NCI-H146 (cell line): ENCODE measurements at places on chromosomes 5 and 9.

- DNase-seq = no peak
Measured at GRCh38 chr5:77912721-77913120, 136.6 kb upstream of the TBCA start.

DNA sequence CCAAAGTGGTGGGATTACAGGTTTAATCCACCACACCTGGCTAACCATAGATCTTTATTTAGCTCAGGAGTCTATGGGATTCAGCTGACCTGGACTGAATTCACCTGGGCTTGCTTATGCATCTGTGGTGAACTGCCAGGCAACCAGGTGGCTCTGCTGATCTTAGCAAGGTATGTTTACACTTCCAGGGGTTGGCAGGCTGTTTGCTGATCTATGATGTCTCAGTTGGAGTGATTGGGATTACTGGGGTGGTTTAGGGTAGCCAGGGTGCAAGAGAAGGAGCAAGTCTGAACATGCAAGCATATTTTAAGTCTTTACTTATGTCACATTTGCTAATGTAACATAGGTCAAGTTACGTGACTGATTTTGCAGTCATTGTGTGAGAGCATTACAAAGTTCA is 63.6 kb upstream of the JAK2 start:
- DNase-seq = no peak

- no peak for DNase-seq
Measured at GRCh38 chr5:28310696-28311095, 1272.3 kb upstream of the CDH9 start.

- no peak for DNase-seq
Measured at GRCh38 chr5:178325311-178325678, 92.7 kb upstream of the PHYKPL start.

- peak; percentile 94 for DNase-seq
Measured at GRCh38 chr9:90645721-90646120, 3.1 kb upstream of the DIRAS2 start.

- DNase-seq = no peak
Measured at GRCh38 chr5:79850316-79850822, 140.7 kb downstream of the MTX3 start.

DNA sequence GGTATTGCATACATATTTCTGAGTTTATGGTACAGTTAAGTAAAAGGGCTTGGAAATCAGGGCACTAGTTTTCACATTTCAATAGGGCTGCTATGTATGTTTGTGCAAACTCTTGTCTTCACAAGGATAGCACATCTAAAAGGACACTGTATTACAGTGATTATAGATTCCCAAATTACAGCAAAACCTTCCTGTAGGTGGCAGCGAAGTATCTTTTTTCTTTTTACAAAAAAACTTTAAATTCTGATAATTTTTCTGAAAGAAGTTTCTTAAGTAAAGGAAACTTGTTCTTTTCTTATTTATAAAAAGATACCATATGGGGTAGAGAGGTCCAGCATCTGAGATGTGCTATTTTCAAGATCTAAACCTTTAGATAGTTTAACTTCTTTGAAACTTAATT is 337.8 kb downstream of the PTPRD start:
- DNase-seq = no peak

- peak; percentile 30 for DNase-seq
Measured at GRCh38 chr5:16502866-16503265, 37.3 kb upstream of the ZNF622 start.

- no peak for DNase-seq
Measured at GRCh38 chr5:171966270-171966669, 40.2 kb downstream of the FBXW11 start.

- DNase-seq = no peak
Measured at GRCh38 chr5:160339406-160340130, 27.2 kb upstream of the CCNJL start.

DNA sequence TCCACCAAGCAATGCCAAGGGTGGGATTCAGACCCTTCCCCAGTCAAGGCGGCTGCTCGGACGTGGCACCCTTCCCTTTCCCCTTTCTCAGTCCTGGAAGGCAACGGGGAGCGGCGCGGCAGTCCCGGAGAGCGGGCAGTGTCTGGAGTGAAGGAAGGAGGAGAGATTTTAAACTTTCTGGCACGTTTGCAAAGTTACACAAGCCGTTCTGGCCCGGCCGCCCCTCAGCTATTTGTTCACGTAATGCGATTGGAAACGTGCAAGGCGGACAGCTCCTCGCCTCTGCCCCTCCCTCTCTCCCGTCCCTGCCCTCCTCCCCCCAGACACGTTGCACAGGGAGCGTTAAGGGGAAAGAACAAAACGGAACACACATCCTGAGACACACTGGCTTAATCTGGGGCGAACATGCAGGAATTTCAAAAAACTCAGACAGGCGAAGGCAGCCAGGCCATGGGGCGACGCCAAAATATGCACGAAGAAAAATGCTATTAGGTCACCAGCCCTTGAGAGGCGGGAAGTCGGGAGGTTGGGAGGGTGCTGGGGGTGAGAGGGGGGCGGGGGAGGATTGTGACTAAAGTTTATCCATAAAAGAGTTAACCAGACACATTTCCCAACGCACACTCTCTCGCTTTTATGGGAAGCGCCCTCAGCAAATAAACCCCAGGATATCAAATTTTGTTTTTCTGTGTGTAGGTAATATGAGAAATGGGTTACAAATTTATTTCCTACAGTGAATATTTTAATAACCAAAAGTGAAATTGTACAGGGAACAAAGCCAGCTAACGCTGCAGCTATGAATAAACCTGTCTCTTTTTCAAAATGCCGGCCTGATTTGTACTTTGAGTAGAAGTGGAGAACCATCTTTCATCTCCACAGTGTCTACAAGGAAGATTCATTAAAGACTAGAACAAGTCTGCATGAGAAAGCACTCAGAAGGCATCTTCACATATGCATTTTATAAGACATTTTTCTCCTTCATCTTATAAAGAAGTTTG is at the start of gene LOX:
LOX (minus strand) TSS at position 144 of the 995 bp plus-strand sequence. CDS start 274 bp downstream, outside the sequence.
- peak; percentile 36 for DNase-seq

GRCh38 chr5:31048282-31049270 is 144.9 kb upstream of the CDH6 start:
- peak; percentile 93 for DNase-seq

- DNase-seq = no peak
Measured at GRCh38 chr9:33157960-33158842, 8.9 kb downstream of the B4GALT1 start.

DNA sequence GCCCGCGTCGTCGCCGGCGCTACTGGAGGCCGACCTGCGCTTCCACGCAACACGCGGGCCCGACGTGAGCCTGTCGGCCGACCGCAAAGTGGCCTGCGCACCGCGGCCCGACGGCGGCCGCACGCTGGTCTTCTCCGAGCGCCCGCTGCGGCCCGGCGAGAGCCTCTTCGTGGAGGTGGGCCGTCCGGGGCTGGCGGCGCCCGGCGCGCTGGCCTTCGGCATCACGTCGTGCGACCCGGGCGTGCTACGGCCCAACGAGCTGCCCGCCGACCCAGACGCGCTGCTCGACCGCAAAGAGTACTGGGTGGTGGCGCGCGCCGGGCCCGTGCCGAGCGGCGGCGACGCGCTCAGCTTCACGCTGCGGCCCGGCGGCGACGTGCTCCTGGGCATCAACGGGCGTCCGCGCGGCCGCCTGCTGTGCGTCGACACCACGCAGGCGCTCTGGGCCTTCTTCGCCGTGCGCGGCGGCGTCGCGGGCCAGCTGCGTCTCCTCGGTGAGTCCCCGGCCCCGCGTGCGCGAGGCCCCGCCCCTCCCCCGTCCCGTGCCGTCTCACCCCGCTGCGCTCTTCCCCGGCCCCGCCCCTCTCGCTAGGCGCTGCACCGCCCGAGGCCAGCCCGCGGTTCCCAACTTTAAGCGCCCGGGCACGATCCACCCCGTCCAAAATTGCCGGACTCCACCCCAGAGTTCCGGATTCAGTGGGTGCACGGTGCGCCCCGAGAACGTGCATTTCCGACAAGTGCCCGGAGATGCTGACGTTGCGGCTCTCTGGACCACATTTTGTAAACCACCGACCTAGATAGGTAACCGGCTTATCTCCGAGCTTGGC is 42.8 kb downstream of the NEURL1B start:
- DNase-seq = no peak

DNA sequence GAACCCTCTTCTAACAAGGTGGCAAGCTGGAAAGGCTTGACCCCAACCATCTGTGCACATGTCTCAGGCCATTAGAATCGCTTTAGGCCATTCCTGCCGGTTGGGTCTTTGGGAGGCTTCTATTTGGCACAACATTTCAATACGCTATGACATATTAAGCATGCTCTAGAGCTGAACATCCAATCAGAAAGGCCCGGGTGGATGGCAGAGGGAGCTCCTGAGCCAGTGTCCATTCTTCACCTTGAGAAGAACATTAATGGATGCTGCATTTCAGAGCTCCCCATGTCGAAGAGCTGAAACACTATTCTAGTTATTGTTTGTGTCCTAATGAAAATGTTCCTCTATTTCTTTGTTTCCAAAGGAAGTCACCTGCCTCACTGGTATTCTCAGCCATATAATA is 12.8 kb downstream of the SPATA9 start:
- DNase-seq = no peak

GRCh38 chr5:2326601-2327000 is 424.9 kb downstream of the IRX2 start:
- no peak for DNase-seq

- no peak for DNase-seq
Measured at GRCh38 chr9:18543406-18544192, 69.6 kb downstream of the ADAMTSL1 start.

DNA sequence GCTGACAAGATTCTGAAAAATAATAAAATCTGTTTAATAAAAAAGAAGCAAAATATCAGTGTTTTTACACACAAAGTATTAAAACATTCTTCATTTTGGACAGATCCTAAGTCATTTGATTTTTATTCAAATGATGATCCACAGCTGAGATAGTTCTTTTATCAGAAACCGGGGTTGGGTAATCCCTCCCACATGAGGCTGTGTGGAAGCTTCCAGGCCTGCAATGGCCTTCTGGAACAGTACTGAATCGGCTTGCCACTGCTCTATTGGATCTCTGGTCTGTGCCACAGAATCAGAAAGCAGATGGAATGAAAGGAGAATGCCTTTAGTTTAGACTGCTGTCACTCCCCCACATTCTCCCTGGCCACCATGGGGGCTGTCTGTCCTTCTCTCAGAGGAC is 6.1 kb upstream of the C5orf58 start:
- no peak for DNase-seq

- no peak for DNase-seq
Measured at GRCh38 chr5:145362266-145362665, 472.9 kb downstream of the PRELID2 start.

DNA sequence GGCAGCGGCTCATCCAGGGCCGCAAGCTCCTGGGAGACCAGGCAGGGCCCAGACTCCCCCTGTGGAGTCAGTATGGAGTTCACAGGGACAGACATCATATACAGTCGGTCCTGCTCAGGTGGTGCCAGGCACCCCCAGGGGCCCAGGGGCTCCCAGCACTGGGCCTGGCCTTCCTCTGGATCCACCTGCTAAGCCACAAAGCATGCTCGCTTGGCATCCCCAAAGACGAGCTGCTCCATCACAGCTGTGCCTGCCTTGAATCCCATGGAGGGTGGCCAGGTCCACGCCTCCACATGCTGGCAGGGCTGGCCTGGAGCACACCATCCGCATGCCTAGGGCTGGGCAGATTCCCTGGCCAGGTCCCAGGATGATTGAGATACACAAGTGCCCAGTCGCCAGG is 4.6 kb downstream of the BICD2 start:
- no peak for DNase-seq

- no peak for DNase-seq
Measured at GRCh38 chr9:29437526-29437925, 1864.2 kb upstream of the C9orf72 start.

GRCh38 chr5:20498102-20498501 is 510.1 kb upstream of the CDH18 start:
- DNase-seq = no peak

GRCh38 chr5:143359869-143360268 is 43.6 kb downstream of the NR3C1 start:
- no peak for DNase-seq

DNA sequence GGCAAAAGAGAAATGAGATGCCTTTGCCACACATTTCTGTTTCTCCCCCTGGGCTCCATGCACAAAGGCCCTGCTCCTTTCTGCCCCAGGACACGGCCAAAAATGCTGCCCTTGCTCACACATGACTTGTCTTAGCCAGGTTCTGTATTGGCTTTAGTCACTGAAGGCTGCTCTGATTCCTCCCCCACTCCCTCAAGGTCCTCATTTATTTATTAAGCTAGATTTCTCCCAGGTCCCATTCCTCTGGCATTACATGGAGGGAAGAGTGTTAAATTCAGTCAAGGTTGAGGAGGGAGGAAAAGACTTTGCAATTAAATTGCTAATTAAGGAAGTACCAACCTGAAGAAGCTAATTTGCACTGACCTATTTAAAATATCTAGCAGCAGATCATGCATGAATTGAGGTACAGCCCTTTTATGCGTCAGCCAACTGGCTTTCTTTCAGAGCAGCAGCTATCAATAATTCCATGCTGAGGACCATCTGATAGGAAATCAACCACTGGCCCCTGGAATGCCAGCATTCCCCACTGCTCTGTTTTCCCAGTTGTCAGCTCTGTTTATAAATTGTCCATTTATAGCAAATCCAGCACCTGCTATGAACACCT is 81.2 kb upstream of the MAP3K1 start:
- DNase-seq = peak; percentile 51

DNA sequence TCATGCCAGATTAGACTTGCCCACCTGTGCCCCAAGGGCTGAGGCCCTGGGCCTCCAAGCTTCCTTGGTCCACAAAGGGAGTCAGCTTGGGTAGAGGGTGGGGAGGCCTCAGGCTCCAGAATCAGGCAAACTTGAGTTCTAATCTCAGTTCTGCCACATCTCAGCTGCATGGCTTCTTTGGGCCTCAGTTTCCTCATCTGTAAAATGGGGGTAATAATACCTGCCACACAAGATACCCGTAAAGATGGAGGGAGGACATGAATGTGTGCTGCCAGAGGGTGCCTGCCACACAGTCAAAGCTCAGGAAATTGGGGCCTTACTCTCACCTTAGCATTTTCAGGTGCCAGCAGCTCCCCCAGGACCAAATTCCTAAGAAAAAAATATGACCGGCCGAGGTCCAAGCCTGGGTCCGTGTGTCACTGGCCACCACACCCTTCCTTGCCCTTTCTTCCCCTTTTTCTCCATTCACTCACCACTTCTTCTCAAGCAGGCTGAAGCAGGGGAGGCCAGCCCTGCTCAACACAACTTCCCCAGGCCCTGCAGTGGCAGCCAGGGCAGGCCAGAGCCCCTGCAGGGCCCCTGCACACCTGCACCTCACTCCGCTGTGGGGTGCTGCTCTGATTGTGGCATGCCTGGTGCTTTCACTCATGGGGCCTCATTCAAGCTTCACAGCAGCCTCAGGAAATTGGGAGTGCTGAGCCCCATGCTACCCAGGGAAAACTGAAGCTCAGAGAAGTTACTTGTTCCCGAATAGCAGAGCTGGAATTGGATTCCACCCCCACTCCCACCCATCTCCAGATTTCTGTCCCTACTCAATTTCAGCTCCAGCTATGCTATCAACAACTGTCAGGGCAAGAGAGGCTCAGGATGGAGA is 3.9 kb downstream of the RGS14 start:
- no peak for DNase-seq
